ENCODE measurements at places on chromosomes 12 and 14.
A peak's percentile ranks its signal among the peaks of the same experiment; 100 is the strongest.

DNA sequence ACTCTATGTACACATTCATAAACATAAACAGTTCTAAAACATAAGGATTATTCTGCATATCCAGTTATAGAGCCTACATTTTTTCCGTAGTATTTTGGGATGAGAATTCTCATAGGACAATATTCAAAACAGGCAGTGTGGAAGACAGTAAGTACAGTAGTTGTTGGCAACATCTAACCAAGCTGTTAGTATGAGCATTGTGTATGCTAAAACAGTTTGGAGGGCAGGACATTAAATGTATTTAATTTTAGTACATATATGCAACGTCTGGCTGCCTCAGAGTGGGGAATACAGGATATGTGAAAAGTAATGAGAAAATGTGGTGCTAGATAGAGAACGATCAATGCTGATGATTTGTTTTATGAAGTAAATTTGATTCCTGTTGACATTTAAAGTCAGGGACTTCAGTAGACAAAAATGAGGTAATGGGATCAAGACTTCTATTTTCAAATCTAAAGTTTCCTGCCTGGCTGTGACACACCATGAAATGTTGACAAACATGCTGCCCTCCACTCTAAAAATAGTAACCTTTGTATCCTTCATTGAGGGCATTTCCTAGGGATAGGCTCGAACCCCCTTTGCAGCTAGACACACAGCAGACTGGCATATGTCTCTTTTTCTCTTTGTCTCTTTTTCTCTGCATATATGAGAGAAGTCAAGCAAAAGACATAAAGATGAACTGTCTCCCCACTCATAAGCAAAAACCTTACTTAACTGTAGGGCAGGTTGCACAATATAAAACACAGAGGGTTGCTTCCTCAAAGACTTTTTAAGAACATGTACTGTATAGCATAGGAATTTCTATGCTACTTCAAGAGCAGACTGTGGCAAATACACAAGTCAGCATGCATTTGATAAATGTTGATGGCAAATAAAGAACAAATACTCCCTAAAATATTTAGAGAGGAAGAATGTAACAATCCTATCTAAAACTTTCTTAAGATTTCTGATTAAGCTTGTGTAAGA is 75.5 kb upstream of the GTF2A1 start:
- no peak for DNase-seq

GRCh38 chr14:68703093-68703492 is 89.8 kb downstream of the ZFP36L1 start:
- DNase-seq: peak; percentile 86

DNA sequence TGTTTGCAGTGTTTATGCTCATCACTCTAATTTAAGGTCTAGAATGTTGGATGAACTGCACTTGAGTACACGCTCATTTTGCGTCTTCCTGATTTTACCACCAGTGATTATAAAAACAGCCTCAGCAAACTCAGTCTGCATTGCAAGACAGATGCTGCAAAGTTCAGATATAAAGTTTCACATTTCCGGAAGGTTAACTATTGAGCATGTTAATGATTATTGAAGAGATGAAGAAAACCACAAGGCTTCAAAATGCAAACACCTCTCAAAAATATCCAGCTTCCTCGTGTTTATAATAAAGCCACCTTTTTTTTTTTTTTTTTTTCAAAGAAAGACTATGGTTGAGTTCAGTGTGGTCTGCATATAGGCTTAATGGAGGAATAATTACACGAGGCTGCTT is 92.1 kb upstream of the BMP4 start:
- DNase-seq: peak; percentile 44

DNA sequence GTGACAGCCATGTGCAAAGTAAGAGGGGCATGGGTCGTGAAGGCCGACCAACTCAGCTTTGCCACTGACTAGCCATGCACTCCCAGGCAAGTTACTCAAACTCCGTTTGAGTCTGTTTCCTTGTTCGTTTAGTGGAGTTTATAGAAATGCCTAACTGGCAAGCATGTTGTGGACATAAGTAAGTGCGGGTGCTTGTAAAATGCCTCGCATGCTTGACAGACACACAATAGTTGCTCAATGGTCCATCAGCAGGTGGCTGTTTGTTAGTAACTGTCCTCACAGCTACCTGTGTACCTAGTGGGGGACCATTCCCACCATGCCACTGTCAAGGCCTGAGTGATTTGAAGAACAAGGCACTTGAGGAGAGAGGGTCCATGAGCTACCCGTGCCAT is 338.3 kb downstream of the DPF3 start:
- DNase-seq: no peak

- peak; percentile 73 for DNase-seq
These were observed 29.3 kb downstream of the NIN start for GRCh38 chr14:50801706-50802105.

- no peak for DNase-seq
These were observed 602.8 kb downstream of the ALG10 start for GRCh38 chr12:34625116-34625515.

GRCh38 chr12:112013601-112014402 is 576 bp downstream of the ERP29 start:
- DNase-seq: peak; percentile 80

DNA sequence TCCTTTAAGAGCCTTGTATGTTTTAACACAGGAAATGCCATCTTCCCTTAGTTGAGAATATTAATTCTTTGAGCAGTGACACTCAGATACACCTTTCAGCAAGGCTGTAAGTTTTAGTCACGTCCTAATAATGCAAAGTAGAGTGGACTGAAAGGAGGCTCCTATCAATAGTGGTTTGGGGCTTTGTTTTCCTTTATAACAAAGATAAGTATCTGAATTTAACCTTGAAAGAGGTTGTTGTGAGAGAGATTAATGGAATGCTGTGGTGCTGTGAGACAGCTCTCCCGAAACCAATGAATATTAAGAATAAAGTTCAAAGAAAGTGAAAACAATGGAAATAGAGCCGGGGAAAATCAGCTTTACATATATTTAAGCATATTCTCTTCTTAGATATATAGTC is 259.6 kb downstream of the ERC1 start:
- no peak for DNase-seq

GRCh38 chr14:64680013-64680713 is 24.1 kb upstream of the PLEKHG3 start:
- peak; percentile 97 for DNase-seq

GRCh38 chr14:42111355-42111754 is 504.7 kb downstream of the LRFN5 start:
- DNase-seq: no peak

DNA sequence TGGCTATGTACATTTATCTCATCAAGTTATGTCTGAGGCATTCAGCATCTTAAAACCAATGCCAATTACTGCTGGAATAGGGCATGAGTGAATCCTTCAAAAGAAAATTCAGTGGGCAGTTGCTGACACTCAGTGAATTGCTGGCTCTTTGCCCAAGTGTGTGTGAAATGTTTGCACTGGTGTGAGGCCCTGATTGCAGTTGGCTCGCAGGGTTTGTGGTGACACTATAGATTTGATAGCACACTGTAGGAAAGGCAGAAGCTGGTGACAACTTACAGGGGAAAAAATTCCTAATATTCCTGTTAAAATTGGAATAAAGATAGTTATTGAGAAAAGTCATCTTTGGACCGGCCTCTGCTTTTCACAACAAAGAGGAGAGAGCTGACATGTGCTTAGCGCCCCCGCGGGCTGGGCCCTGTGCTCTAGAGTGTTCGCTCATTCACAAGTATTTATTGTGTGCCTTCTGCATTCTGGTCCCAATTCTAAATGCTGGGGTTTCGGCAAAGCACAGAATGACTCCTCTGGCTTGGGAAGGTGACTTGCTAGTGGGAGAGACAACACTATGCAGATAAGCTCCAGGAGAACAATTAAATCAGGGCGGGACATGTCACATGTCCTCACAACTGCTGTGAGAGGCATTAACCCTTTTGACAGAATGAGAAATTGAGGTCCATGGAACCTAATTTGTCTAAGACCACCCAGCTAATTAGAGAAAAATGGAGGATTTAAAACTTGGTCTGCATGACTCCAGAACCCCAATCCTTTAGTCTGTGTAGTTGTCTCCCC is 418.7 kb downstream of the NPAS3 start:
- no peak for DNase-seq

GRCh38 chr12:69639400-69640016 is 28.8 kb upstream of the LRRC10 start:
- DNase-seq: peak; percentile 67

GRCh38 chr14:83151571-83151970 is 1617.9 kb upstream of the SEL1L start:
- no peak for DNase-seq

DNA sequence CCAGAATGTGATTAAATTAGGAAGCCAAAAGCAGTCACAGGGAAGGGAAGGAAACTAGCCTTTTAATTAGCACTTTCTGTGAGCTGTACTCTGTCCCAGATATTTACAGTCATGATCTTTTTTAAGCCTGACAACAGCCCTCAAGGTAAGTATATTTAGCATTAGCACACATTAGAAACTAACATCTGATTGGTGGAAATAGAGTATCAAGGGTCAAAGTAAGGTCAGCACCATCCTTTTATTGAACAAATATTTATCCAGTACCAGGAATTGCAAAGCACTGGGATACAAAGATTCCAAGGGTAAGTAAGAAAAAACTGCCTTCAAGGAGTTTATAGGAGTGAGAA is 28.2 kb downstream of the RPGRIP1 start:
- DNase-seq: peak; percentile 6

DNA sequence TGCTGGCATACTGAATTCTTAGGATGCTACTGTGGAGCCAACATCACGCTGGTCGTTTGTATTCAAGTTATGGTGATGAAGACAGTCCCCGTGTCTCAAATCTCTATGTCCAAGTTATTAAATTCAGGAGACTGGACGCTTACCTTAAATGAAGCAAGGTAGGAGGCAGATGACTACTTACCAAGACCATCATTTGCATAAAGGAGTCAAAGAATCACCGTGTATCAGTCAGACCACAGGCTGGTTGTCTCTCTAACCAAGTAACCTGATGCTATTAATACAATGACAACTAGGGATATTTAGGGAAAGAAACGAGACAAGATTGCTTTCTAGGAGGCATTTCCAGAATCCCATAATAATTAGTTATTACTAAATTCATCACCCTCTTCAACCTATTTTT is 78.1 kb upstream of the FRMD6 start:
- no peak for DNase-seq

- DNase-seq: no peak
These were observed 185.7 kb downstream of the DAD1 start for GRCh38 chr14:22403296-22403695.

DNA sequence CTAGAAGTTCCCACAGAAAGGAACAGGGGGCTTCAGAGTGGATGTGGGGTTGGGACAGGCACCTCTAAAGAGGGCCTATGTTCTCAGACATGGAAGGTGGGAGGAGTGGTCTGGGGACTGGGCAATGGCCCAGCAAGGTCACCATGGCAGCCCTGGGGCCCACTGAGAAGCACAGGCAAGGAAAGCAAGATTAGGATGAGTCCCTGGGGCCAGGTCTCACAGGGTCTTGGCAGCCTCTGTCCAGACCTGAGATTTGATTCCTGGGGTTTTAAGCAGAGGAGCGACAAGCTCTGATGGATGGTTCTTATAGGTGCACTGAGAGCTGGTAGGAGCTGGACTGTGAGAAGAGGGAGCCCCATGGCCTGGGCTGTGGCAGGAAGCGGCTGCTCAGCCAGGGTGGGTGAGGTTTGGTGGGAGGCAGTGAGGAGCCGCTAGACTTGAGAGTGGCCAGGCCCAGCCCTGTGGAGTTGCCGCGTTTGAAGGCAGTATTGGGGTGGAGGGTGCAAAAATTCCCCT is 44.0 kb downstream of the DLK1 start:
- DNase-seq: no peak
